Brain (organoid and tissue), 16 donors: ENCODE measurements at places on chromosomes 11 and 22.

DNA sequence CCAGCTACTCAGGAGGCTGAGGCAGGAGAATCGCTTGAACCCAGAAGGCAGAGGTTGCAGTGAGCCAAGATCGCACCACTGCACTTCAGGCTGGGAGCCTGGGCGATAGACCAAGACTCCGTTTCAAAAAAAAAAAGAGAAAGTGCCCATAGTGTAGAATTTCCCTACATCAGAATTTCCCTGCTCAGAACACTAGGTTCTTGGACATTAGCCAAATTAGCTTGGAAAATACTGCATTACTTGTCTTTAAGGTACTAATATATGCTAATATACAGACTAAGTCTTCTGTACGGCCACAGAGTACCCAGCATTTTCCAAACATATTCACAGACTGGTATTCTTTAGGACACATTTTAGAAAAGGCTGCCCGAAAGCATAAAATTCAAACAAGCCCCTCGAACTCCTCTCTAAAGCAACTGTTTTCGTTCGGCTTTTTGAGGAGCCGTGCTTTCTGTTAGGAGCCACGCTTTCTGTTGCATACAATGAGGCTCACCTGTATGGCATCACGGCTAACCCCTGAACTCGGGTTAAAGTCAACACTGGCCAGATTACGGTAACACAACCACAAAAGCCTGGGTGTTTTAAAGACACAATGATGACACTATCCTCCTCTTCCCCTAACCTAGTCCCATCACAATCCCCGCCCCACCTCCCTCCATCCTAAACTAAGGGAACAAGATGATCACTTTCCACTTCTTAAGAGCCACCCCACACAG is 18.4 kb downstream of the TNKS1BP1 start:
- no peak for DNase-seq

DNA sequence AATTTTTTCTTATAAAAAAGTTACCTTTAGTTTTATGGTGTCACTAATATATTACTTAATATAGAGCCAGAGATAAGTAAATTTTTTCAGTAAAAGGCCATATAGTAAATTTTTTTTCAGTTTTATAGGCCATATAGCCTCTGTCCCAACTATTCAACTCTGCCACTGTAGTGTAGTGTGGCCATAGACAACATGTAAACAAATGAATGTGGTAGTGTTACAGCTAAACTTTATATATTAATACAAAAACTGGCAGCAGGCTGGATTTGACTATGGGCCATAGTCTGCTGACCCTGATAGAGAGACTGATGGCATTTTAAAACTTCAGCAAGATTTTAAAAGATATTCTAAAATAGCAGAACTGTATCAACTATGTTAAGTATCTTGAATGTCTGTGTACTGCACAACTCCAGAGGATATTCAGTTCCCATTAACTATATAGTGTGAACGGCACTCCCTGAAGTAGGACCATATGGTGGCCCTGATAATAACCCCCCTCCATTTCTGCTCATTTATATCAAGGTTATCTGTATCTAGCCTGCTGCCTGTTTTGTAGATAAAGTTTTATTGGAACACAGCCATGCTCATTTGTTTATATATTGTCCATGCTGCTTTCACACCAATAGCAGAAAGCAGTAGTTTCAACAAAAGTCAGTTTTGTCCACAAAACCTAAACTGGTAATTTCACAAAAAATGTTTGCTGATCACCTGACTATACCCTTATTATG is 71.6 kb downstream of the PRMT3 start:
- no peak for DNase-seq

- DNase-seq = no peak
These were observed 13.8 kb upstream of the PAMR1 start for GRCh38 chr11:35539256-35539655.

GRCh38 chr22:42073621-42074041 is 417 bp upstream of the PHETA2 start:
- no peak for DNase-seq

DNA sequence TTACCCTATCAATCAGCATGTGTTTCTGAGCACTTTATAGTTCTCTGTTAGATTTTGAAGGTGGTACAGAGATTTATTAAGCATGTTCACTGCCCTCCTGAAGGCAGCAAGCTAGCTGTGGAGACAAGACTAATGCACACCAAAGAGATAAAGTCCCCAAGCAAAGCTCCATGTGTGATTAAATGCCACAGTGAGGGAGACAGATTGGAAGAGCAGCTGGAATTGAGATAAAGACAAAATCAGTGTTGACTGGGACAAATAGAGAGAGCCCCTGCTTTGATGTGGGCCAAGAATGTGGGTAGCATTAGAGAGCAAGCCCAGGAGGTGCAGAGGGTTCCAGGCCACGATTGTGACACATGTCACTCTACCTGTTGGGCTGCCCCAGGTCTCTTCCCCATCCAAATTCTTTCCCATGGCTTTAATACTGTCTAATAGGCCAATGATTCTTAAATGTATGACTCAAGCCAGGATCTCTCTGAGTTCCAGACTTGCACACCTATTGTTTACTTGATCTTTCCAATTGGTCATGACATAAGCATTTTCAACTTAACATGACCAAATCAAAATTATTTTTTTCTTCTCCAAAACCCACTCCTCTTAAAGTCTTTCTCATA is 60.1 kb upstream of the ZC3H12C start:
- no peak for DNase-seq

DNA sequence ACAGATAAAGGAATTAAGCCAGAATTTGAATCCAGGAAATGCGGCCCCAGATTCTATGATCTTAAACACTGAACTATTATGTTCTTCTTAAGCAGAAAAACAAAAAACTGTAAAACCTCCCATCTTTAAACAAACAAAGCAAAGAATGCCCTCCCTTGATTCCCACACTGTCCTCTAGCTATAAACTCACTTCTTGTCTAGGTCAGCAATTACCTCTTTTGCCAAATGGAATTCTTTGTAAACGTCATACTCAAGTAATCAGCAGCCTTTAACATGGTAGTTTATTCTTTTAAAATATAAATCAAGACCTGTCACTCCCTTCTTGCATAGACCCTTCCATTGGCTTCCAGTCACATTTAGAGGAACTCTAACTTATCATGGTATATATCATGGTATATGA is 958.9 kb upstream of the CNTN5 start:
- no peak for DNase-seq

DNA sequence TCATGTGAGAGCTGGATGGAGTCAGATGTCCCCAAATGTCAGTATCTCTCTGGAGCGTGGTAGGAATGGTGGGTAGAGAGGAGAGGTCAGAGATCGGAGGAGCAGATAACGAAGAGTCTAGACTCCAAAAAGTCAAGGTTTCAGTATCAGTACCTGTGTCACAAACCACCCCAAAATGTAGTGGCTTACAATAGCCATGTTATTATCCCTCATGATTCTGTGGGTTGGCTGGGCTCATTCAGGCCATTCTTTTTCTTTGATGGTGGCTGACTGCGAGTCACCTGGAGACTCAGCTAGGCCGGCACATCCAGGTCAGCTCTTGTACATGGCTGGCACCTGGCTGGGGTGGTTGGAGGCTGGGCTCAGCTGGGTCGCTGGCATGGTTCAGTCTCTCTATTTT is 7.3 kb upstream of the SSTR3 start:
- no peak for DNase-seq

- DNase-seq = no peak
These were observed 13.7 kb downstream of the PRR5L start for GRCh38 chr11:36309779-36310178.
